ENCODE measurements at places on chromosomes 16 and 17.

DNA sequence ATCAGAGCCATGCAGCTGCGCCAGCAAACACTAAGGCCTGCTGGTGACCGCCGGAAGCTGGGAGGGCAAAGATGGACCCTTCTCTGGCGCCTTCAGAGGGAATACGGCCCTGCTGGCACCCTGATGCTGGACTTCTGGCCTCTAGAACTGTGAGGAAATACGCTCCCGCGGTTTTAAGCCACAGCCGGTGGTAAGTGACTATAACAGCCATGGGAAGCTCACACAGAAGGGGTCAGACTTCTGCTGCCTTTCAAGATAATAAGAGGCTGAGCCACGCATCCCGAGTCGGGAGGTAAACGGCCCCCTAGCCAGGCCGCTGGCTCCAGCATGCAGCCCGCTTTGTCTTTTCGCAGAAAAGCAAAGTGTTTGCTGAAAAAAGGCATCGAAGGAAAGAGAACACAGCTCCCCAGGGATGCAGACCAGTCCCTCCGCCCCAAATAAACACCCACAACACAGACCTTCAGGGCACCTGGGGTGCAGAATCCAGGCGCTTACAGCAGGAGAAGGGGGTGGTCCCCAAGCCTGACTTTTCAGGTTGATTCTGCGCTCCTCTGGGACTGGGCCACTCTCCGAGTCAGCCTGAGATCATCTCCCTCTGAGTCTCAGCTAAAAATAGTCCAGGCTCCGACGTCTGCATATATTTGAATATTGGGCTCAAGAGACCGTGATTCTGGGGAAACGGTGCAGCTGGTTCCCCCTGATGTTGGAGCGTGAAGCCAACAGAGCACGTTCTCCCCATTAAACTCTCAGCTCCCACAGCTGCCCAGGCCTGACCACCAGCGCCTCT is 89.7 kb downstream of the MGAT5B start:
- DNase-seq, result no peak

GRCh38 chr17:28216528-28216927 is 102.5 kb upstream of the TMEM97 start:
- DNase-seq, result no peak

GRCh38 chr17:16304830-16305229 is 48.4 kb downstream of the CENPV start:
- peak; percentile 15 for DNase-seq

DNA sequence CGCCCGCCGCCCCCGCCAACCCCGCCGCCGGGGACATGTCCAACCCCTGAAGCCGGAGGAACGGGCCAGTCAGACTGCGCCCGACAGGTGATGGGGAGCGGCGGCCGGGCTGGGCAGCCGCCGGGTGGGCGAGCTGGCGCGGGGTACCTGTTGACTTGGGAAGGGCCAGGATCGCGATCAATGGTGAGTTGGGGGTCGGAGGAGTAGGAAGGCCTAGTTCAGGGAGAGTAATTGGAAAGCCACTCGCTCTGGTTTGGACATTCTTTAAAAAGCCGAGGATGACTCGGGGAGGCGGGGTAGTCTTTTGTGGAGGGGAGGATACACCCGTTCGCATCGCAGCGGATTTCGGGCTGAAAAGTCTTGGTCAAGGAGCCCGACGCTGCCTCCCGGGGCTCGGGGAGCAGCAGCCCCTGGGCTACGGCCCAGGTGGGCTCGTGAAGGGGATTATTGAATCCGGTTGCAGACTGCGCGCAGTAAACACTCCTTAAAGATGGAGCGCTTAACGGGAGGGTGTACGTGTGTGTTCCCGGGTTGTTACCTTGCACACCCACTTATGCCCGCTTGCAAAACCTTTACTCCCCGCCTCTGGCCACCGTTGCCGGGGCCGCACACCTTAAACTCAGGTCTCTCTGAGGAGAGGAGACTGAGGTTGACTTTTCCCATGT is 123.8 kb downstream of the GOSR1 start:
- DNase-seq, result no peak

DNA sequence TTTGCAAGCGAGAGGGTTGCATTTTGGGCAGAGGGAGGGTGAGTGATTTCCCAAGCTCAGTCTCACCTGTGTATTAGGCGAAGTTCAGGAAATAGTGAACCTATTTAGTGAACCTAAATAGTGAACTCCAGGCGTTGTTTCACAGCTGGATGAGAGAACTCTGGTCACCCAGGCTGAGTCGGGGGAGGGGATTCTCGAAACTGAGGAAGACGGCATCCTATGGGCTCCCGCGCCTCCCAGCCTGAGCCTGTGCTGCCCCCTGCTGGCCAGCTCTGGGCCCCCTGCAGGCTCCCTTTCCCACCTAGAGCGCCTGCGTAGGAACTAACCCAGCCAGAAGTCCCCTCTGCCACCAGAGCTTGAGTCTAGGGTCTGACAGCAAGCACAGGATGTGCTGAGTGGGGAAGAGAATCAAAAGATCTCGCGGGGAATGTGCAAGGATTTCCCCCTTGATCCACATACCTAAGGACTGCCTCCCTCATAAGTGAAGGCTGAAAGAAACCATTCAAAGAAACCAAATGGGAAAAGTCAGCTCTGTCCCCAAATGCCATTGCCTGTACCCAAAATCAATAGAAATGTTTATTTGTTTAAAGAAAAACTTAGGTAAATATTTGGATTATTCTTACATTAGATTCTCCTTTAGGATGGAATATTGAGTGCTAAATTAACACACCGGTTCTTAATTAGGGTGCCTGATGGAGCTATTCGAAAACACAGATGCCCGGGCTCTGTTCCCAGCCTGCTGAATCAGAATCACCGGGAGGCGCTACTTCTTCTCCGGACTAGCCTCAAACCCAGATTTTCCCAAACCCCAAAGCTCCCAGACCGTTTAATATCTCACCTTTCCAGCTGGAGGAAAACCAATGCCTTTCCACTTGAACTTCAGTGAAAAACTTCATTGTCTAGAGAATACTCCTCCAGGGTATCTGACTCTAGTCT is 14.8 kb upstream of the MARVELD3 start:
- DNase-seq, result peak; percentile 86

- peak; percentile 93 for DNase-seq
These were observed 8.2 kb downstream of the IGFBP4 start for GRCh38 chr17:40451420-40451819.

DNA sequence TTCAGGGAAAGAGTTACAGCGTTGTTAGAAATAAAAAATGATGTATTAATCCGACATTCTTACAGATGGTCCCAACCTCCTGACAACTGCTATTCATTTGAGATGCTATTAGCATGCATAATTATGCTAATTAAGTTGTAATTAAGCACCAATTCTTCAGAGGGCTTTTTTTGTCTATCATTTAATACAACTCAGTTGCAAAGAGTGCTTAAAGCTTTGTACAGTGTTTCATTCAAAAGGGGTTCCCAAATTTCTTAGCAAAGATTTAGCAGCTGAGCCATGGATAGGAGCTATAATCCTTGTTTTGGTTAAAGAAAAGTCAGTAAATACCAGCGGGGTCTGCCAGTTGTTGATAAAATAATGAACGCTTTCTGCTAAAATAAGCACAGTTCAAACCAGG is 150.7 kb upstream of the DYNLRB2 start:
- no peak for DNase-seq

DNA sequence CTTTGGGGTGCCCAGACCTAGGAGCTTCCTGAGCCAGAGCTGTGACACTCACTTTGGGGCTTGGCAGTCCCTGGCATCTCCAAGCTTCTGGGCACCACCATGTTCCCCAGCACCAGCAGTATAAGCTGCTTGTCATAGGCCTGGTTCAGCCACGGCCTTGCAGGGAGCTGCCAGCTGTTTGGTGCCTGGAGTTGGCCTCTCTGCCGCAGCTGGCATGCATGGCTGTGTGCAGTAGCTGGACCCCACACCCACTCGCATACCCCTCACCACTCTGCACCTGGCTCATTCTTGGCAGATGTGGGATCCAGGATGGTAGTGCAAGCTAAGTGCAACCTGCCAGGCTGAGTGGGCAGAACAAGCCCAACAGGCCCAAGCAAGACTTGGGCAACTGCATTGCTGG is 73.4 kb upstream of the BRD7 start:
- DNase-seq, result no peak

GRCh38 chr16:4839942-4840341 is 7.1 kb downstream of the GLYR1 start:
- DNase-seq, result no peak

GRCh38 chr17:81608082-81608481 is 28.8 kb downstream of the NPLOC4 start:
- peak; percentile 34 for DNase-seq

DNA sequence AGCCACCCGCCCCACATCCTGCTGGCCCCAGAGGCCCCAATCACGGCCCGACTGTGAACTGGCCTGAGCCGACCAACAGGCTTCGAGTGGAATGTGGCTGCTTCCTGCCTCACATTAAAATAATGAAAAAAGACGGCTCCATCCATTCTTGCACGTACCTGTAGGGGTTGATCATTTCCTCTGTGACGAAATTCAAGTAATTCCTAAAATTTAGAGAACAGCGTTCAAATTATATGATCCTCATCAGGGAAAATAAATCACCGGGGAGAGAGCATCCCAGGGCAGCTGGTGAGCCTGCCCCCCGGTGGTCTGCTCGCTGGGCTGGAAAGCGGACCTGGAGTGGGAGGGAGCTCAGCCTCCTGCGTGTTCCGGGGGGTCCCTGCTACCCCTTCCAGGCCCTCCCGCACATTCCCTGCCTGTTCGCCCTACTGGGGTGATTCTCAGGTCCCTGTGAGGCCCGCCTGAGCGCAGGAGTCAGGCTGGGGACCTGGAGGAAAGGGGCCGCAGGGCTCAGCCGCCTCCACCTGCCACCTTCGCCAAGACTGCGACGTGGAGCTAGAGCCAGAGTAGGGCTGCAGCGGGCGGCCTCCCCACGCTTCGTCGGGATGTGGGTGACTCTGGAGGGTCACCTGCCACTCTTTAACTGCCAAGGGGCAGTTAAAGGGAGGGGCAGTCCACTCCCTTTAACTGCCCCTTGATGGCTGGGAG is 28.9 kb downstream of the SLC7A5 start:
- DNase-seq, result no peak

GRCh38 chr17:72609501-72609900 is 483.0 kb downstream of the SLC39A11 start:
- DNase-seq, result no peak

DNA sequence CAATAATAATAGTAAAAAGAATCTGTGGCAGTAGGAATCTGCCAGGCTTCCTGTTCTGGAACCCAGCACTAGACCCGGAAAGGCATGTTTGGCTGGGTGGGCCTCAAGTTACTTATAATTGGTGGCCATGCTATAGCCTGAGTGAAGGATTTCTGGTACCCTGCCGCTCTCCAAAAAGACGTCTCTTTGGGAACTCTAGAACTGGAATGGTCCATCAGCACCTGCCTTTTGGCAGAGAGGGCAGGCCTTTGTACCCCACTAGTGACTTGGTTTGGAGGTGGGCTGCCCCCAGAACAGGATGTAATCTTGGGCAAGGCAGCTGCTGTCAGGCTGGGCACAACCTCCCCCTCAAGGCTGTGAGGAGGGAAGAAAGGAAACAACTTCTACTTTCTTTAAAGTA is 29.3 kb upstream of the ST6GALNAC1 start:
- DNase-seq, result no peak

GRCh38 chr16:88698646-88699045 is 7.6 kb downstream of the RNF166 start:
- DNase-seq, result no peak

- no peak for DNase-seq
These were observed 10.5 kb downstream of the MAPT start for GRCh38 chr17:45904866-45905265.

DNA sequence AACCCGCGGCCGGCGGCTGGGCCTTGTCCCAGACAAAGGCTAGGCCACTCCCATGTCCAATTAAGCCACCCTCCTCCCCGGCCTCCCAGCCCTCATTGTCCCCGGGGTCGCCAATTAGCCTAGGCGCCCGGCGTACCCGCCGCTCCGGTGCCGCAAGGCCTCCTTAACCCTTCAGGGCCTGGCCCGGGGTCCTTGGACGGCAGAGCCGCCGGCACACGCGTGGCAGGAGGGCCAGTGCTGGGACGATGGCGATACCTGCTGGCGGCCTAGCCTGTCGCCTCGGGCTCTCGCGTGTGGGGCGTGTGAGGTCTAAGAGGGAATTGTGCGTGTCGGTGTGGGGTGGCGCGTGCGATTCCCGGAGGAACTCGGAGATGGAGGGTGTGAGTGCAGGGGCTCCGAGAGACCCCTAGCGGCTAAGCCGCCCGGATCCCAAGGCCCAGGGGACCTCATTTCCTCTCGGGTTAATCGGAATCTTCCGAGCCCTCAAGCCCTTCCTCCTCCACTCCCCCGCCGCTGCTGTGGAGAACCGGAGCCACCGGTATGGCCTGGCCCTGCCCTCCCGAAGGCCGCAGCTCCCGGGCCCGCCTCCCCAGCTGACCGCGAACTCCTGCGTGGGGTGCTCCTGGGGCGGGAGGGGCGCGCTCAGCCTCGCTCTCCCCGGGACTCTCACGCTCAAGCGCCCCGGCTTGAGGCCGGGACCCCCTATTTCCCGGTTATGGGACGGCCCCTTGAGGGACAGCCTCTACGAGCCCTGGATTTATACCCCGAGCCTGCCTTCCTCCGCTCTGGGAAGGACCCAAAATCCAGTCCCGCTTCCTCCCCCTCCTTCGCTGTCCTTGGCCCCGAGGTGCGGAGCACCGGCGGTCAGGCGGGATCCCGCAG is 11.9 kb downstream of the TBX2 start:
- DNase-seq, result peak; percentile 84

DNA sequence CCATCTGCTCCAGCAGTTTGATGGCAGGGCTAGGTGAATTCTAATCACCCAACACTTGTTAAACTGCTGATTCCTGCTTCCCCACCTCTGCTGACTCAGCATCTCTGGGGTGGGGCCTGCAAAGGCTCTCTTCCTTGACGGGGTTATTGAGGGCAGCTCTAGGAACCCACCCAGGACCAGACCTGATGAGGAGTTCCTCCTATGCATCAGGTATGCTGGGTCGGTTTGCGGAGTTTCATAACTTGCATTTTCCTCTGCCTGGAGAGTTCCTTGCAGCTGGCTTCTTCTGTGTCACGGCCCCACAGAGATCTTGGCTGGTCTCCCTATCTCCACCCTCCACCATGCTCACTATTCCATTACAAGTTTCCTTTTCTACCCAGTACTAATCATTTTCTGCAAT is 93.4 kb upstream of the CCL2 start:
- no peak for DNase-seq

GRCh38 chr16:58733248-58733670 is 857 bp downstream of the GOT2 start:
- no peak for DNase-seq

- DNase-seq, result no peak
These were observed 26.7 kb upstream of the MRC2 start for GRCh38 chr17:62600805-62601204.

- no peak for DNase-seq
These were observed 92.9 kb upstream of the SALL1 start for GRCh38 chr16:51243936-51244436.

DNA sequence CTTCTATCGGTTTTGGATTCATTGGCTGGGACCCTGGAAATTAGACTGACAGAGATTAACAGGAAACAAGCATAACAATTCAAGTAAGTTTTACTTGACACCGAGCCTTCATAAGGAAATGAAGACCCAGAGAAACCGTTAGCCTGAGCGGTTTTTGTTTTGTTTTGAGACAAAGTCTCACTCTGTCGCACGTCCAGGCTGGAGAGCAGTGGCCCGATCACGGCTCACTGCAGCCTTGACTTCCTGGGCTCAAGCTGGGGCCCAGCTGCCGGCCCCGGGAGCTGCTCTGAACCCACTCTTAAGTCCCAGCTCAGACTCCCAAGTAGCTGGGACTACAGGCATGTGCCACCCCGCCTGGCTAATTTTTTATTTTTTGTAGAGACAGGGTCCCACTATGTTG is 321.3 kb downstream of the SEC14L1 start:
- no peak for DNase-seq

GRCh38 chr16:309476-309875 is 26.5 kb downstream of the PDIA2 start:
- DNase-seq, result no peak

Data from posterior vena cava (tissue), 2 donors.